ENCODE measurements at places on chromosomes 1 and 21.
A peak's percentile ranks its signal among the peaks of the same experiment; 100 is the strongest.

DNA sequence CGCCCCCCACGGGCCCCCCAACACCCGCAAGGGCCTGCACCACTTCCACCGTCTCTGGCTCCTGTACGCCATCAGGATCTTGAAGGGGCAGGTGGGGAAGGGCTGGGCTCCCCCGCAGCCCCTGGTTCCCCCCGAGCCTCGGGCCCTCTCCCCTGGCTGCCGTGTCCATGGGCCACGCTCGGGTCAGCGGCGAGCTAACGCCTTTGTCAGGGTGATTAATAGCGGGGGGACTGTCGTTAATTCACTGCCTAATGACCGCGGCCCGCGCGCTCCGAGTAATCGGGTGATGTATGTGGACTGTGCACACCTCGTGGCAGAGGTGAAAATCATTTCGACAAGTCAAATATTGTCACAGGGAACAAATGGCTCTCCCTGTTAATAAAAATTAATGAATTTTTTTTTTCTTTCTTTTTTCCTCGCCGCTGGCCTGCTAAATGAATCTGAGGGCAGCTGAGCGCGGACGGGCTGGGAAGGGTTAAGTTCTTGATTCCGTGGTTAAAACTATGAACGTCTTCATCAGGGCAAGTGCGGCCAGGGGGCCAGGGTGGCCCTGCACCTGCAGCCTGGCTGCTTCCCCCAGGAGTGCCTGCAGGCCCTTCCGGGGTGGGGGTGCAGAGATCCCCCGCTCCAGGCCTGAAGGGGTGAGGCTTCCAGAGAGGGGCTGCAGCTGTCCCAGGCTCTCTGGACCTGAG lies 100.8 kb downstream of the PRDM16 start:
- no peak for DNase-seq

- no peak for DNase-seq
Measured at GRCh38 chr21:41432562-41433460, 6.8 kb downstream of the MX1 start.

DNA sequence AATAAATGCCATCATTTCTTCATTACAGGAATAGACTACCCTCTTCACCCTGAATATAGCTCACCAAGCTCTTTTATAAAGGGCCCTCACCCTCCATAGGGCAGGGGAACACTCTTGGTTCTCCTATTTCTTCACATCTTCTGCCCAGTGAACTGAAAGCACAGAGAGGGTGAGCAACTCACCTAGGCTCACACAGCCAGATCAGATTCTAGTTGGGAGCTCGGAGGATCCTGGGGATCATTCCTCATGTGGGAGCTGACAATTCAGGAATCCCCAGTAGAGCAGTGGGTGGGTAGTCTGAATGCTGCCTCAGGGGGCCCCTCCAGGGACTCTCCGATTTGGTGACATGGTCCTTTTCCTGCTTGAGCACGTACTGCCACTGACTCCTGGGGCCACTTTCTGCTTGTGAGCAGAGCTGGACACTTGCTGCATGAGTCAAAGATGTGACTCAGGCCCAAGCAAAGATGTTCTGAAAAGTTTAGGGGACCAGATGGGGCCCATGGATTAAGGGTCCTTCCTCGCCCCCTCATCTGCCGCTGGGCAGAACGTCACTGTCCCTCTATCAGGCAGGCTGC lies 63.7 kb upstream of the WNT4 start:
- no peak for DNase-seq

- peak; percentile 84 for DNase-seq
Measured at GRCh38 chr1:231040019-231040799, at the start of gene FAM89A. Gene FAM89A, minus strand, starts transcription at chr1:231040254. Its CDS starts 43 bp downstream, at chr1:231040211.

DNA sequence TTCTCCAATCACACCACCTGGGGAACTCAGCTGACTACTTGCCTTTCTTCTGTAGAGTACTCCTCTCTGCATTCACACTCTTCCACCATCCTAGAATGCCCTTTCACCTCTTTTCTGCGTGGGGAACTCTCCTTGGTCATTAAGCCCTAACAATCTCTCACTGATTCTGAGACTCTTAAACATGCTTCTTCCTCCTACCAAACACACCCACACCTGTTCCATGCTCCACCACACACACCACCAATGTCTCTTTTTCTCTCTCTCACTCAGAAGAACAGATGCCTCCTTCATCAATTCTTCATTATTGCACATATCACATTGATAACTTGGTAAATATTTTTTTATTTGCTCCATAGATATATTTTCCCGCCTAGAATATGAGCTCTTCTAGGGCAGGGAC lies 53.6 kb downstream of the WARS2 start:
- no peak for DNase-seq

DNA sequence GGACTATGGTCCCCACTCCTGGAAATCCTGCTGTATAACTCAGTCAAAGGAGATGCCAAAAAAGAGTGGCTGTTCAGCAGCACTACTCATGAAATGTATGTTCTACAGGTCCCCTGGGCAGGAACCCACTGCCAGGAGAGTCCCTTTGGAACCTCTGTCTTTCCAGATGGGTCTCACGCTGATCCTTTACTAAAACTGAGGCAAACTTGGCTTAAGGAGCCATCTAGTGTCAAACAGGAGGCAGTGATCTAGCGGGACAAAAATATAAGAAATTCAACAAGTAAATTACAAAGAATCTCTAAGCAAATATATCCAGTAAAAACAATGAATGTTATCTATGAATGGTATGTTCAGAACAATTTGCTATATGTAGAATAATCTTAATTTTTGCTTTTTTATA lies 80.5 kb upstream of the PRMT6 start:
- no peak for DNase-seq

GRCh38 chr1:68819190-68819829 lies 322.4 kb upstream of the DEPDC1 start:
- DNase-seq: no peak
